ENCODE measurements at places on chromosomes 6 and 20. TPM values are rescaled to one million over a fixed set of nuclear protein-coding genes. Genes with fewer than 3 reads are reported as not detected.

The COX4I2 gene
- total RNA-seq, result 9.3 TPM

The CST5 gene
- total RNA-seq, result not detected

The SLC16A10 gene
- total RNA-seq, result 8.6 TPM

The SAMD3 gene
- 0.19 TPM for total RNA-seq

The TSBP1 gene
- not detected for total RNA-seq

The WFDC5 gene
- not detected for total RNA-seq

The PLTP gene
- total RNA-seq, result 118 TPM

The SLC35D3 gene
- total RNA-seq, result not detected

The KCNK5 gene
- 0.65 TPM for total RNA-seq

The UNC93A gene
- total RNA-seq, result not detected

The OPRL1 gene
- 0.75 TPM for total RNA-seq

The DSP gene
- 350 TPM for total RNA-seq

The MLN gene
- not detected for total RNA-seq

The PAK1IP1 gene
- 10.4 TPM for total RNA-seq

The SLC32A1 gene
- not detected for total RNA-seq

The MCCD1 gene
- total RNA-seq, result not detected

The PEDS1 gene
- total RNA-seq, result 25.9 TPM

The BPIFA1 gene
- total RNA-seq, result not detected

The KIF6 gene
- total RNA-seq, result 0.27 TPM

The CYP24A1 gene
- not detected for total RNA-seq

The ZBTB46 gene
- total RNA-seq, result 13.5 TPM

The NKAPL gene
- 5.1 TPM for total RNA-seq

The C20orf204 gene
- total RNA-seq, result 0.38 TPM

The BANF2 gene
- not detected for total RNA-seq

The SMIM13 gene
- 11.8 TPM for total RNA-seq

The BMP7 gene
- 23.2 TPM for total RNA-seq

The CRISP3 gene
- not detected for total RNA-seq

The SDC4 gene
- total RNA-seq, result 80.7 TPM

All from Right ventricle myocardium superior (tissue), 1 donor.